ENCODE measurements at places on chromosomes 1 and 21.

- DNase-seq: no peak
Observed at GRCh38 chr1:109917051-109917767, 6.6 kb downstream of the CSF1 start.

DNA sequence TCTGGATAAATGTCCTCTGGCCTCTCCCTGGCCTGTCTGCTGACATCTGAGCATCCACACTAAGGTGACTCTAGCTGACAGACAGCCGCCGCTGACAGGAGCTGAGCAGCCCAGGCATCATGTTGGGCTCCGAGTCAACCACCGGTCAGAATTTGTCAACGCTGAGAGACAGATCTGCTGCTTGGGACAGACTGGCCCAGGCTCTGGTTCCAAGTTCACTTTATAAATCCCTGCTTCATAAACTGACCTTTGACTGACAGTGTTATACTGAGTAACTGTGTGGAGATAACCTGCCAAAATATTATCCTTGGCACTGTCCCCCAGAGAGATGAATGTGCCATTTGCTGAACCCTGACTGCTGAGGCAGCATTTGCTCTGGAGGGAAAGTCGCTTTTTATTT lies 616.7 kb downstream of the NPHP4 start:
- no peak for DNase-seq

- DNase-seq: no peak
Observed at GRCh38 chr1:166174108-166174507, 7.3 kb upstream of the FAM78B start.

- peak; percentile 50 for DNase-seq
Observed at GRCh38 chr21:33761441-33762036, 119.2 kb downstream of the ITSN1 start.

GRCh38 chr21:38268864-38269575 lies 12.2 kb downstream of the KCNJ15 start:
- no peak for DNase-seq

GRCh38 chr1:155938220-155938627 lies 3.2 kb upstream of the RXFP4 start:
- no peak for DNase-seq

GRCh38 chr1:226881515-226882185 lies 11.2 kb downstream of the PSEN2 start:
- no peak for DNase-seq

DNA sequence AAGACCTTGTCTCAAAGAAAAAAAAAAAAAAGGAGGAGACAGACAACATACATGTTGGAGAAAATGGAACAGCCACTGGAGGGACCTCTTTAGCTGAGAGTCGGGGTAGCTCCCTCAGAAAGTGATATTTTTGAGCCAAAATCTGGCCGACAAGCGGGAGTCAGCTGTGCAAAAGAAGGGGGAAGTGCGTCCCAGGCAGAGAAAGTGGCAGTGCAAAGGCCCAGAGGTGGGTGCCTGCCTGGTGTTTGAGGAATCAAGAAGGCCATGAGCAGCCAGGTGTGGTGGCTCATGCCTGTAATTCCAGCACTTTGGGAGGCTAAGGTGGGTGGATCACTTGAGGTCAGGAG lies 6.1 kb upstream of the CROCC start:
- DNase-seq: no peak

DNA sequence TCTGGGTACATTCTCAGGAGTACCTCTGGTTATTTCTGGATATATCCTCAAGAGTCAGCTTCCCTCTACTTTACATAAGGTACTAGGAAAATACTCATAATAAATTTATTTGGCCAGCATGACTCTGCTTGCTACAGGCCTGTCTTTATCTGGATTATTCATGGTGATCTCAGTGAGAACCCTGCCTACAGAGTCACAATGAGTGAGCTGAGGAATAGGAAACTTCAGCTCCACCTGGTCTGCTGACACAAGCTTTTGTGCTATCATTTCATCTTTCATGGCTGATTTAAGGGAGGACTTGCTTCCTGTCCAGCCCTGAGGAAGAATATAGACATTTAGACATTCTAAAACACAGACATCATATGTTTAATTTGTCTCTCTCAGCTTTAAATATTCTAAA lies 19.5 kb upstream of the SUCO start:
- no peak for DNase-seq

DNA sequence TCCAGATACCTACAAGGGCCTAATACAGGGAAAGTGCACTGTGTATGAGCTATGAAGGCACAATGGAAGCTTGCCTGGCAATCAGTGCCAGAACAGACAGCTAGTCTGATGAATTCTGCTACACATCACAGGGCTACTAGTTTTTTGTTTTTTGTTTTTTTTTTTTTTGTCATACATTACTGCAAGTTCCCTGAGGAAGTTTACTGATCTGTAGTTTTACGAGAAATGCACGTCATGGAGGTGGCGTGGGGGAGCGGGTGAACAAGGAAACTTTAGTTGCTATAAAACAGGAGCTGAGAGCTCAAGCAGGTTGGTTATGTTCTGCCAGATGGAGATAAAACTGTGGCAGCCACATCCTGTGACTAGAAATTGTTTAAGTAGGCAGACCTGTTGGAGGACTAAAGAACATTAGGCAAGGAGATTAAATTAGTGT lies 17.7 kb downstream of the PTPRC start:
- DNase-seq: no peak

GRCh38 chr1:168054117-168054516 lies 82.6 kb downstream of the GPR161 start:
- DNase-seq: no peak

GRCh38 chr1:223796210-223796609 lies 49.5 kb downstream of the TP53BP2 start:
- DNase-seq: no peak

- no peak for DNase-seq
Observed at GRCh38 chr1:174956976-174957375, 42.8 kb upstream of the CACYBP start.

DNA sequence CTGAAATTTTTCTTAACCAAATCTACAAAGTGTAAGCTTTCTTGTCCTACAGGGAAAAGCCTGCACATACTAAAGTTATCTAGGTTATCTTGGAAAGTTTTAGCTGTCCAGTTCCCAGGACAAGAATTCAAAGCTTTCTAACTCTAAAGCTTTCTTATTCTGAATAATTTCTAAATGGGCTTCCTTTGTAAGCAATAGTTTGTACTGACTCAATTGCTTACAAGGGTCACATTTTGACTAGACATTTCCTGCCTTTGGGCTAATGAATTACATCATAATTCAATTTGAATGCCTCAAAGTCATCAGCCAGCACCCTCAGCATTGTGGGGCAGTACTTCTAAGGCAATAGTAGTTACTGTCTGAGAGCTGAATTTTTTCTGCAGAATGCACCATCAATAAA lies 223.0 kb downstream of the LTN1 start:
- no peak for DNase-seq

- DNase-seq: no peak
Observed at GRCh38 chr1:203153051-203153988, 22.3 kb downstream of the MYBPH start.

DNA sequence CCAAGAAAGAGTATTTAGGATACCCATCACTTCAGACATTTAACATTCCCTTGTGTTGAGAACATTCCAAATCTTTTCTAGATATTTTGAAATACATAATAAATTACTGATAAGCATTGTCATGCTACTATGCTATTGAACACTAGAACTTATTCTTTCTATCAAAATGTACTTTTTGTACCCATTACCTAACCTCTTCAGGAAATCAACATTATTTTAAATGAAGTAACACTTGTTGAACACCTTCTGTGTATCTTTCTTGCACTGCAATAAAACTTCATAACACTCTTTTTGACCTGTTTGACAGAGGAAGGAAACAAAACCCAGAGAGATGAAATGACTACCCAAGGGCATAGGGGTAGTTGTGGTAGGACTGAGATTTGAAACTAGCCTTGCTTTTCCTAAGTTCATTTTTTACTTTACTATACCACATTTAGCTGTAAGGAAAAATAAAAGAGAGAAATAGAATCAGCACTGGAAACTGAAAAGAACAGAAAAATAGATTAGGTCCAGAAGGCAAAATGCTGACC lies 99.4 kb downstream of the UCHL5 start:
- DNase-seq: no peak

DNA sequence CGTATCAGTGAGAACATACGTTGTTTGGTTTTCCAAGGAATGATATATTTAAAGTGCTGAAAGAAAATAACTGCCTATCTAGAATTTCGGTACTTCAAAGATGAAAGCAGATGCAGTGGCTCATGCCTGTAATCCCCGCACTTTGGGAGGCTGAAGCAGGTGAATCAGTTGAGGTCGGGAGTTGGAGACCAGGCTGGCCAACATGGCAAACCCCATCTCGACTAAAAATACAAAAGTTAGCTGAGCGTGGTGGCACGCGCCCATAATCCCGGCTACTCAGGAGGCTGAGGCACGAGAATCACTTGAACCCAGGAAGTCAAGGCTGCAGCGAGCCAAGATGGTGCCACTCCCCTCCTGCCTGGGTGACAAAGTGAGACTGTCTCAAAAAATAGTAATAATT lies 16.4 kb downstream of the CD244 start:
- no peak for DNase-seq

GRCh38 chr1:212346601-212347000 lies 61.4 kb downstream of the PPP2R5A start:
- no peak for DNase-seq

GRCh38 chr1:176826265-176826664 lies 338.2 kb downstream of the ASTN1 start:
- peak; percentile 59 for DNase-seq

DNA sequence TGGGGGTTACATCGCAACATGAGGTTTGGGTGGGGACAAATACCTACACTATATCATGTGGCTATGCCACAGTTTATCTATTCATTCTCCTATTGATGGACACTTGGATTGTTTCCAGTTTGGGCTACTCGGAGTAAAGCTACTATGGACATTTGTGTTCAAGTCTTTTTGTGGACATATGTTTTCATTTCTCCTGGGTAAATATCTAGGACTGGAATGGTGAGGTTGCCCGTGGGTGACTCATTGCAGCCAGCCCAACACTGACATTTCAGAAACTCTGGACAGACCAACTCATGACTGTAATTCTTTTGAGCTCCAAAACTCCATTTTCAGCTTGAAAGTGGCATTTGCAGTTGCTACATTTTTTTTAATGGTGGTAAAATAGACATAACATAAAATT lies 82.7 kb downstream of the KAZN start:
- no peak for DNase-seq

DNA sequence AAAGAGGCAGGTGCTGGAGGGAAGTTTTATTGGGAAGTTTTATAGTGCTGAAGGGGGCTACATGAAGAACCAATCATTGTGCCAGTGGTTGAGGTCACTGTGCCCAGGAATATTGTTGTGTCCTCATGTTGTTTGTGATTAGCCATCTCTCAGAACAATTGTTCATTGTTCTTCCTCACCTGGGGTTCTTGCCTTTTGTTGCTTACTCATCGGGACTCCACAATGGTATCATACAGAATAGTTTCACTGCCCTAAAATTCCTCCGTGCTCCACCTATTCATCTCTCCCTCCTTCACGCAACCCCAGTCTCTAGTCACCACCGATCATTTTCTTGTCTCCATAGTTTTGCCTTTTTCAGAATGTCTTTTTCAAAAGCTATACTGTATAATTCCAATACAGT lies 38.9 kb upstream of the CDC14A start:
- DNase-seq: no peak

DNA sequence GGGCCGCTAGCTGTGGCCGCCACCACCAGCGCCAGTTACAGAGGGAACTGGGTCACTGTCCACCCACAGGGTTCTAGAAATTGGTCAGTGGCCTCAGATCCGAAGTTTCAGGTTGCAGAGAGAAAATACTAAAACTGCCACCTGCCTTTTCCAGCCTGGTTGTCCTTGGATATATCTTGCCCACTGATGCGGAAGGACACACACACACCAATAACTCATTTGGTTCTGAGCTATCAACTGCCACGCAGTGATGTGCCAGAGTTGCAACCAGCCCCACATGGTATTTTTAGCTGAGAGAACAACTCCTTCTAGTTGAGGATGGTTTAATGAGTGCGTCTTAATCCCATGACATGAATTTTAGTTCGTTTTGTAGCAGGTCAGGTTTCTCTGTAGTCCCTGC lies 68.1 kb downstream of the SH3BGR start:
- no peak for DNase-seq

GRCh38 chr1:51558375-51558924 lies 39.4 kb upstream of the EPS15 start:
- DNase-seq: no peak

DNA sequence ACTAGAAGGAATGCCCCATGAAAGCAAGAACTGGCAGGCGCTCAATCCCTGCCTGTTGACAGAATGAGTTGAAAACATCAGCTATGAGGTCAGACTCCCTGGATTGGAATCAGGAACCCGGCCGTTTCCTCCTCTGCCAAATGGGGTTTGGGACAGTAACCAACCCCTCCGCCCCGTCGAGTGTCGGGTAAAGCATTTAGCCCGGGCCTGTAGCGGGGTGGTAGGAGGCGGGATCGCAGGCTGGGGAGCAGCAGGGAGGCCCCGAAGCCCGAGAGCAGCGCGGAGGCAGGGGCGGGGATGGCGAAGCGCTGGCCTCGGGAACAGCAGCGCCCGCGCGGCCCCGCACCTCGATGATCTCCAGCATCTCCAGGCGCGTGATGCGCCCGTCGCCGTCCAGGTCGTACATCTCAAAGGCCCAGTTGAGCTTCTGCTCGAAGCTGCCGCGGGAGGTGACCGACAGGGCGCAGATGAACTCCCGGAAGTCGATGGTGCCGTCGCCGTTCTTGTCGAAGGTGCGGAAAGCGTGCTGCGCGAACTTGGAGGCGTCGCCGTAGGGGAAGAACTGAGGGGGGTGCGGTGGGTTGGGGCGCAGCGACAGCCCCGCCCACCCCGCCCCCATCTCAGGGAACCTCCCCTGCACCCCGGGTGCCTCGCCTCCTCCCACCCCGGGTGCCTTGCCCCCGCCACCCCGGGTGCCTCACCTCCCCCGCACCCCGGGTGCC lies 7.5 kb downstream of the HPCAL4 start:
- no peak for DNase-seq

DNA sequence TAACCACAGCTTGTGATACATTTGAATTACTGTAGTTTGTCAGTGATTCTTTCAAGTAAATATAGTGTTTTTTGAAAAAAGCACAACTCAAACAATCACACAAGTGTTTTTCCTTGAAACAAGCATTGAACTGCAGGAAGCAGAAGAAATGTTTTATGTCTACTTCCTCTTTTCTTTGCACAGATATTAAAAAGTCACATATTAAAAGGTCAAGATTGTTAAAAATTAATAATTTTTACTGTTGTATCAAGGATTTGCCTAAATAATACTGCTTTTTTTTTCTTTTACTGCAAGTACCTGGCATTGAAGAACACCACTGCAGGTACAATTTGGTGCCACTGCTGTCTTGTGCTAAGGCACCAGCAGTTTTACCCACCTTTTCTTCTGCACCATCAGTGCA lies 214.2 kb upstream of the C1orf105 start:
- DNase-seq: no peak

- DNase-seq: no peak
Observed at GRCh38 chr1:66239834-66240233, 294.1 kb upstream of the SGIP1 start.

GRCh38 chr1:204618148-204618760 lies 67.3 kb downstream of the LRRN2 start:
- no peak for DNase-seq

GRCh38 chr1:61441723-61442262 lies 283.1 kb downstream of the TM2D1 start:
- DNase-seq: no peak

- DNase-seq: no peak
Observed at GRCh38 chr1:173330149-173330951, 123.2 kb upstream of the TNFSF4 start.
